ENCODE measurements at places on chromosomes 11 and 22.

DNA sequence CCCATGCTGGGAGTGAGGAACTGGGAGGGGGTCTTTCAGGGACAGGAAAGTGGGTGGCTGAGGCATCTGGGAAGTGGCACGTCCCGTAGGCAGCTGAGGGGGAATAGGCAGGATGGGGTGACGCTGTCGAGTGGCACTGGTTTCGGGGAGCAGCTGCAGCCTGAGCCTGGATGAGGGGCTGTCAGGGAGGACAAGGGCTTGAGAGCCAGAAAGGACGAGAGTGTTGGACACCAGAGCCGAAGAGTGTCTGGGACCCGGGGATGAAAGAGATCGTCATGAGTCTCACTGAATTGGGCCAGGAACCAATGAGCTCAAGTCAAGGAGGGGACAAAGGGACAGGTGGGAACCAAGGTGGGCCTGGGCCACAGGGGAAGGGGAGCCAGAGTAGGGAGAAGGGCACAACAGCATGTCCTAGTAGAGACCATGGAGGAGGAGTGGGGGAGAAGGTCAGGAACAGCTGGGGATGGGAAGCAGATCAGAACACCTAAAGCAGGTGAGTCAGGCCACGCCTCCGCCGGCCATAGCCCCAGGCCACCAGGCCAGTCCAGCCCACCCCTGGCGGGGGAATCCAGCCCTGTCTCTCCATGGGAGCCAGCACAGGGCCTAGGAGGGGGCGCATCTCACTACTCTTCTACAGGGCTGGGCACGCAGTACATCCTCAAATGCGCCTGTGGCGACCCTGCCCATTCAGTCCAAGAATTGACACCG lies 4.2 kb downstream of the RAB3IL1 start:
- no peak for DNase-seq

GRCh38 chr11:99148352-99148751 lies 127.6 kb downstream of the CNTN5 start:
- DNase-seq, result no peak

DNA sequence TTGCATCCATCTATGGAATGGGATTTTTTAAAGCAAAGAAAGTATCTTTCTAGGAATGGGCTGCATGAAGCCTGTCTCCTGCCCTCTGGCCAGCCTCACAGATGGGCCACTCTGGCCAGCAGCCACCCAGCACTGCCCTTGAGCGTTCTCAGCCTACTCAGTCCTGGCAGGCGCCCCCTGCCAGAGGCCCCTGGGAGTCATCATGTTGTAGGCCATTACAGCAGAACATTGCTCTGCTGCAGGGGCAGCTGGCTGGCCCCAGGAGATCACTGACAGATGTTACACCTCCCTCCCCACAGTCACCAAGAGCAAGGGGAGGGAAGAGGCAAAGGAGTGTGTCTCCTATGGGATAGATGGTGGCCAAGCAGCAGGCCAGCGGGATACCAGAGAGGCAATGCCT lies 363.7 kb downstream of the NXPE2 start:
- DNase-seq, result no peak

- peak; percentile 94 for DNase-seq
These were observed 787 bp downstream of the LRRC10B start for GRCh38 chr11:61509043-61510029.

GRCh38 chr11:8080674-8081590 lies at the start of gene TUB:
TSS of gene TUB (plus strand) at chr11:8081211. CDS start at chr11:8081511, 300 bp downstream.
- DNase-seq, result peak; percentile 82

DNA sequence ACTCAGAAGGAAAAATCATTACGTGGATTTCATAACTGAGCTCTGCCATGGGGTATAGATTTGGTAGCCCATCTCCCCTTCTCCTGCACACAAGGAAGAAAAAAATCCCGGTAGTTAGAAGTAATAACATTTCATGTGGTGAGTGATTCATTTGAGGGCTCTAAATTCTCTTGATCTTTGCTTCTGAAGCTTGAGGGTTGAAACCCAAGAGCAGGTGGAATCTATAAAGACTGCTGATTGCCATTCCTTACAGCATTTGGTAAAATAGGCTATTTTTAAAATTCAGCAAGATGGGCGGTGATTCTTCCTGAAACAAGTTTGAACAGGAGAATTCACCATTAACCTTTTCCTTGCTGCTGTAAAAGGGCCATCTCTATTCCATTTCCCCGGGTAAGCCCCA lies 266.1 kb downstream of the CADM1 start:
- no peak for DNase-seq

Data from AG20443 (cell line).